ENCODE measurements at places on chromosomes 11 and 22.

DNA sequence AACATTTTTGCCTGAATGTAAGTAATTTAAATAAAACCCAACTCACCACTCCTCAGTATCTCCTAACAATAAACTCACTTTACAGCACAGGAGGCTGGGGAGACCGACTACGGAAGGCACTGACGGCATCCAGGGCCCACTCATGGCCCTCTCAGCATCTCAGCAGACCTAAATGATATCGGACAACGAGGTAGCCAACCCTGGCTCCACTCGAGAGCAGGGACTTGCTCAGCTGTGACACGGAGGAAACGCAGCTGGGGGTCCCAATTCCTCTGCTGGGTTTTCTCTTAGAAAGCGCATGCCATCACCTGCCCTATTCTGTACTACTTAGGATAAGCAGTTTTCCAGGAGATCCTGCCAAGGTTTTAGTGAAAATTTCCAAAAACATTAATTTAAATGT, 109.1 kb upstream of the BID start:
- no peak for DNase-seq

GRCh38 chr22:41805639-41806038, 5.2 kb downstream of the CCDC134 start:
- DNase-seq, result no peak

- no peak for DNase-seq
Measured at GRCh38 chr11:1852877-1853276, at the start of gene LSP1. TSS of gene LSP1 (plus strand) at chr11:1853084. CDS start at chr11:1853145, 61 bp downstream.

DNA sequence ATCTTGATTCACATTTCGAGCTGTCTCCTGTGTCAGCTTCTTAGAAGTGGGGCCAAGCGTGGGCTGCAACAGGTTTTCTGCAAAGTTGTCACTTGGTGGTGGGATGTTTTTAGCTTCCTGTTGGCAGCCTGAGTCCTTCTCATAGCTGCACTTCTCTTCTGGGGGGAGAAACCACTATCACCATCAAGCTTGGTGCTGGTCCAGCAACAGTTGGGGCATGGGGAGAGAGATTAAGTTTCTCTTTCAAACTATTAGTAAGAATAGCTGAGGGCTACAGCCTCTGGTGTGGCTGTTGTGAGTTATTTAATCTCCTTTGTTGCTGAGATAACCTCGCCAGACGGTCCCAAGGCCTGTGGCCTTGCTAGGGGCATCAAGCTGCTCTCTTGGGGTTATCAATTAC, 123.3 kb upstream of the CRYBB3 start:
- DNase-seq, result no peak

GRCh38 chr22:29260601-29261315, 7.0 kb downstream of the RHBDD3 start:
- DNase-seq, result no peak

- no peak for DNase-seq
Measured at GRCh38 chr22:31080164-31080847, 812 bp upstream of the SMTN start.

DNA sequence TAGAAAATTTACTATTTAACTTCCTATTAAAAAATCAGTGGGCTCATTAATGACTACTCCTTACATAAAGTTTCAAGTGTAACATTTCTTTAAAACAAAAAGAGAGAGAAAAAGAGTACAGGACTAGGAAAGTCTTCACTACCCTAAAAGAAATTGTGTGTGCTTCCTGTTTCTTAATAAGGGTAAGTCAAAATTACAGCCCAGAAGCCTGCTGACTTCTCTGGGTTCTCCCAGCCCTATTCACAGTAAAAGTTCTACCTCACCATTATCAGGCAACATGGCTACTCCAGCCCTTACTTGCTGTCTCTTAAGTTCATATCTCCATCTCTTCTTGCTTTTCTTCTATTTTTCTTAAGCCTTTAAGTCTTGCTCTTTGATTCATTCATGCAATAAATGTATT, 20.3 kb upstream of the ZC3H12C start:
- no peak for DNase-seq

- no peak for DNase-seq
Measured at GRCh38 chr11:122599434-122599833, 56.1 kb upstream of the UBASH3B start.

DNA sequence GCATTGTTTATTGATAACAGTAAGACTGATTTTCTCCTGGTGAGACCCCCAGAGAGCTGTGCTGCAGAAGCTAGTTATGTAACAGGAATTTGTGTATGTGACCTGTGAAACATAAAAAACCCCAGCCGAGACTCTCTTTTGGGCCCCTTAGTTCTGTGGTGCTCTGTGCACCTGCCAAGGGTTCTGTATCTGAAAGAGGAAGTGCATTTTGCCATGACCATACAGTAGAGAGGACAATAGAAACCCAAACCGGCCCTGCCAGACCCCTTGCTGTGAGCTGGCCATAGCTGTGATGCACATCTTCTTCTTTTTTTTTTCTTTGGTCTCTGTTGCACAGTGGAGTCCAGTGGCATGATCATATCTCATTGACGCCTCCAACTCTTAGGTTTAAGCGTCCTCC, 31.4 kb upstream of the APOL5 start:
- no peak for DNase-seq

- DNase-seq, result peak; percentile 86
Measured at GRCh38 chr11:43833657-43834073, 47.0 kb upstream of the ALKBH3 start.

- DNase-seq, result no peak
Measured at GRCh38 chr11:34065505-34066203, 14.1 kb downstream of the CAPRIN1 start.

DNA sequence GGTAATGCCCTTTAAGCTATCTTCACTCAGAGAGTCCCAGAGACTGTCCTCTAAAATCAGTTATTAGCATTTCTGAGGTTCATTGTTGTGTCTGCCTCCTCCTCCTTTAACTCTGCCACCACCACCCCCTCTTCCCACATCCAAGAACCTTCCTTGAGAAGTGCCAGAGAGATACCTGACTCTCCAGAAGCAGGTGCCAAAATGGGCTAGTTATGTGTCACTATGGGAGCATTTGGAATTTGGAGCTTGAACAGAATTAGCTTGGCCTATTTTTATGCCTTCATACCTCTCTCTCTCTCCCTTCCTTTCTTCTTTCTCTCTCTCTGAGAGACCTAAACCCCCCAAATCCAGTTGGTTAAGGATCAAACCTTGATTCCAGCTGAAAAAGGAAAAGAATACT, 75.9 kb downstream of the AMOTL1 start:
- DNase-seq, result no peak
